Activated CD4-positive, alpha-beta T cell treated with anti-CD3 and anti-CD28 coated beads, Interleukin-2, amount 10 ng/mL, durations not matched to agents 7 days and 5 days (primary cell): ENCODE measurements at places on chromosomes 12 and 14. TPM values are rescaled to one million over a fixed set of nuclear protein-coding genes. Genes with fewer than 3 reads are reported as not detected.

The LGR5 gene
- total RNA-seq = not detected

The IFNG-AS1 gene
- not detected for total RNA-seq

The DDX23 gene
- 143 TPM for total RNA-seq

The CCDC175 gene
- total RNA-seq = not detected

The DNAJC22 gene
- not detected for total RNA-seq

DNA sequence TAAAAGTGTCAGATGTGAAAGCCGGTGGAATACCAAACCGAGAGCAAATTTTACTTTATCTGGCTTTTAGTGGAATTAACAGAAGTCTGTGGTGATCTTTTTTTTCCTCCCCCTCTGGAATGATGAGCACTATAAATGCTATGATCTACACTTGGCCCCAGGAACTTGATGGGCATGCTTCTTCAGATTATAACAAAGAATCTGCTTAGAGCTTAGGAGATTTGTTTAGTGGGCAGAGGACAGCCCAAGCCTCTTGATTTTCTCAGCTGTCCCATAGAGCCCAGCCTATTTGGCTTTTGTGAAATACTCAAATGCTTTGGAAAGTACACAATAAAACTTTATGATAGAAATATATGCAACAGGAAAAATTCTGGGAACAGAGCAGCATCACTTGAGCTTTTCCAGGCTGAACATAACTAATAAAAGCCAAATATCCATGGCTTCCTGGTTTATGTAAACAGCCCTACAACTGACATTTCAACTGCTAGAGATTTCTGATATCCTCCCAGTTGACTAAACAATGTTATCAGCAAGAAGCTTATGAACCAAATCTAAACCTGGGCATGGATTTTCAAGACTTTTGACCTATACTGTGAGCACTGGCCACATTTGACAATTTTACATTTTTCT is 149.6 kb downstream of the PLXNC1 start:
- H3K36me3 ChIP-seq = peaks cover 76% of the 10 kb centered on the region
- H3K4me3 ChIP-seq = no peak overlapping the region
- no peak overlapping the region for H3K27ac ChIP-seq
- DNase-seq = no peak
- H3K27me3 ChIP-seq = no peaks in the 10 kb centered on the region

- peak overlapping the region; percentile 90 for H3K27ac ChIP-seq
- peaks cover 10% of the 10 kb centered on the region for H3K4me1 ChIP-seq
- H3K36me3 ChIP-seq = peaks cover 22% of the 10 kb centered on the region
Observed at GRCh38 chr14:21846227-21846885, 172.7 kb upstream of the OR4E1 start.

GRCh38 chr12:110750784-110751461 is 8.2 kb upstream of the PPP1CC start:
- no peak overlapping the region for H3K4me3 ChIP-seq
- no peak for DNase-seq
- no peaks in the 10 kb centered on the region for H3K27me3 ChIP-seq
